HEK293T (cell line): ENCODE measurements at places on chromosomes 2 and 18.

GRCh38 chr2:241939541-241939940 lies 70.0 kb downstream of the RTP5 start:
- DNase-seq: no peak

GRCh38 chr2:105972246-105972645 lies 221.9 kb downstream of the UXS1 start:
- no peak for DNase-seq

DNA sequence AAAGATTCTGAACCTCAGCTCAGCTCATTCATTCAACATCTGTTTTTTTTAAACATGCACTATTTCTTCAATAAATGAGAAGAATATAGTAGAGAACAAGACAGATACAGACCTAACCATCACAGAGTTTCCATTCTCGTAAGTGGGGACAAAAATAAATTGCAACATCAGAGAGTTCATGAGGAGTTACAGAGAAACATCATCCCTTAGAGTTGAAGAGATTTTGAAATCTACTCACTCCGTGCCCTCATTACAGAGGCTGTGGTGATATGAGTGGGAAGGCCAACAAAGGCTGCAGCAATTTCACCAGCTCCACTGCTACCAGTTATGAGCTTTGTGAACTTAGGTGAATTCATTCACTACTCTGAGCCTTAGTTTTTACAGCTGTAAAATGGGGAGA lies 399.3 kb downstream of the BCL11A start:
- no peak for DNase-seq

DNA sequence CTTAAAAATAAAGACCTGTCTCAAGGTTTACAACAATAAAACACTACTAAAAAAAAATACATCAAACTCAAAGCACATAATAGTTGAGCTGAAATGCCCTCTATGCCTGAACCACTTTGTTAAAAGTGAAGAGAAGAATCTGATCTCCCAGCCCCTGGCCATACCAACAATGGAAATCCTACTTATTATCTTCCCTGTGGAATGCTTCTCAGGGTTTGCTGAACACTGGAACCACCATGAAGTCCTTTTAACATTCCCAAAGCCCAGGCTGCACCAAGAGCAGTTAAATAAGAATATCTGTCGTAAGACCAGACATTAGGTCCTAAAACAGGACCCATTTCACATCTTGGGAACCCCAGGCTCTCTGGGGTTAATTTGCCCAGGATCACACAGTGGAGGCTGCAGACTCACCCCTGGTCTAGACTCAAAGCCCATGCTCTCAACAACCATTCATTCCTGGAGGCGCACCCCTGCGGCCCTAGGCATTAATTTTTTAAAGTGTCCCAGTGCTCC lies 285.8 kb downstream of the STK39 start:
- no peak for DNase-seq

DNA sequence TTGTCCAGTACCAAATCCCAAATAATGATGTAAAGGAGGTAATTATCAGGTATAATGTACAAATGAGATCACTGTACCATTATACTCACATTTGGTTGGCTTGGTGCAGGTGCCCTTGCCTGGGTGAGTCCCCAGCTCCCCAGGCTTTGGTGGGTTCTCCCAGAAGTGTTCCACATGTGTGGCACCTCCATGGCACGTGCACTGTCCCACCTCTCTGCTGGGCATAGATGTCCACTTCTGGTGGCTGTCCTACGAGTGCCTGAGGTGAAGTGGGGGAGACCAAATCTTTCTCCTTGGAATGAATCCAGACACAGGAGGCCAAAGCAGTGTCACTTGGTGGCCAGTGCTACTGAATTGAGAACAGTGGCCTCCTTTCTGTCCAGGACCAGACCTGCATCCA lies 162.4 kb upstream of the SESTD1 start:
- no peak for DNase-seq

DNA sequence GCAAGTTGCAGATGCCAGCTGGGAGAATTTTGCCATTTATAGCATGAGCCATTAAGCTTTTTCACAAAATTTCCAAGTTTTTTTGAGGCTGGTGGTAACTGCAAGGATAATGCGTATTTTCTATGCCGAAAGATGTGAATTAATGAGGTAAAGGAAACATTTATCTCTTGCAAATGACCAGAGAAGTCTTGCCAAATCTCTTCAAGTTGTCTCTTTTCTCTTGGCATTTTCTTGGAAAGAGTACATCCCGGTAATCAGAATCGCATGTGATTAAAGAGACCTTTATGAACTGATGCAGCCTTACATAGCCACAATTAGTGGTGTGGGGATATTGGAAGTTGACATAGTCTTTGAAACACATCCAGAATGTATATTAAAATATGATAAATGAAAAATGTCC lies 136.5 kb upstream of the MMADHC start:
- DNase-seq: no peak

- DNase-seq: no peak
Observed at GRCh38 chr2:231820786-231821303, 34.6 kb downstream of the COPS7B start.

GRCh38 chr2:17587469-17587868 lies 47.0 kb downstream of the VSNL1 start:
- no peak for DNase-seq

- DNase-seq: no peak
Observed at GRCh38 chr2:18078216-18078615, 199.7 kb downstream of the KCNS3 start.

DNA sequence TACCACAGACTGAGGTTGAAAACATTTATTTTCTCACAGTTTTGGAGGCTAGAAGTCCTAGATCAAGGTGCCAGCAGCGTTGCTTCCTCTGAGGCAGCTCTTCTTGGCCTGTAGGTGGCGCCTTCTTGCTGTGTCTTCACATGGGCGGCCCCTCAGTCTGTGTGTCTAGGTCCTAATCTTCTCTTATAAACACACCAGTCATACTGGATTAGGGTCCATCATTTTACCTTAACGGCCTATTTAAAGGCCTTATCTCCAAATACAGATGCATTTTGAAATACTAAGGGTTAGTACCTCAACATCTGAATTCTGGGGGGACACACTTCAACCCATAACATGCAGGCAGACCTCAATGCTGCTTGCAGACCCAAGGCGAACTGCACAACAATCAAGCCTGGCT lies 4.4 kb upstream of the RMC1 start:
- DNase-seq: peak; percentile 75

GRCh38 chr2:232479341-232480200 lies 8.1 kb downstream of the ECEL1 start:
- DNase-seq: no peak

GRCh38 chr2:223560749-223561435 lies 41.3 kb downstream of the SCG2 start:
- no peak for DNase-seq

DNA sequence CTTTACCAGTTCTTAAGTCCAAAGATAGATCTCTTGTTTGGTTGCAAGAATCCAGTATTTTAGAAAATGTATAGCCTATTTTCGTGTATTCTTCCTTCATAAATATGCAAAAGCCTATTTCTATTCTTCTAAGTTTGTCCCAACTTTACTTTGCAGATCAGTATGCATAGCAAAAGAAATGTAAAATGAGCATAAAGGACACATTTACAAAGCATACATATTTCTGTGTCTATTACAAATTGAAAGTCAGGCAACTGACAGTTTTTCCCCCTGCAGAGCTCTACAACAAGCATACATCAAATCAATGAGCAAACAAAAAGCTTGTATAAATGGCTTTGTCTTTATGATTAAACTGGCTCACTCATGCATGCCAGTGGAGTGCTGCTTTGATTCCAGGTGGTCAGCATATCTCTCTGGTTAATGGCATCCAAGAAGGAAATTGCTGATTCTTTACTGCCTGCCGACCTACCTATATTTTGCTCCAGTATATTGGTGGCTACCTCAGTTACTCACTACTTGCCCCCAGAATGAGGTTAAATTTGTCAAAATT lies 10.0 kb upstream of the VPS54 start:
- DNase-seq: no peak

DNA sequence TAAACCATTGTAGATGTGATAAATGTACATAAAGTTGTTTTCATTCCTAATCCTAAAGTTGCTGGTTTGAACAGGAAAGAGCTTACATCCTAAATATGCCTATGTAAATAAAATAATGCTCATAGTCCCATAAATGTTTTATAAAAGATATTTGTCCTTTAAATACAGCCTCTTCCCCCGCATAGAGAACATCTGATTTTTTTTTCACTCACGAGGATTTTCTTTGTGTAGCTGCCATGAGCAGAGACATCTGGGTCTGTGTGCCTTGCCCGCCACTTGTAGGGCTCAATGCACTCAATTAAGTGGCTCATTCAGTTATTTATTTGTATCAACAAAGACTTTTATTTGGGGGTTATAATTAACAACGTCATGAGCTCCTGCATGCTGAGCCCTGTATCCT lies 72.8 kb downstream of the SOWAHC start:
- DNase-seq: no peak

DNA sequence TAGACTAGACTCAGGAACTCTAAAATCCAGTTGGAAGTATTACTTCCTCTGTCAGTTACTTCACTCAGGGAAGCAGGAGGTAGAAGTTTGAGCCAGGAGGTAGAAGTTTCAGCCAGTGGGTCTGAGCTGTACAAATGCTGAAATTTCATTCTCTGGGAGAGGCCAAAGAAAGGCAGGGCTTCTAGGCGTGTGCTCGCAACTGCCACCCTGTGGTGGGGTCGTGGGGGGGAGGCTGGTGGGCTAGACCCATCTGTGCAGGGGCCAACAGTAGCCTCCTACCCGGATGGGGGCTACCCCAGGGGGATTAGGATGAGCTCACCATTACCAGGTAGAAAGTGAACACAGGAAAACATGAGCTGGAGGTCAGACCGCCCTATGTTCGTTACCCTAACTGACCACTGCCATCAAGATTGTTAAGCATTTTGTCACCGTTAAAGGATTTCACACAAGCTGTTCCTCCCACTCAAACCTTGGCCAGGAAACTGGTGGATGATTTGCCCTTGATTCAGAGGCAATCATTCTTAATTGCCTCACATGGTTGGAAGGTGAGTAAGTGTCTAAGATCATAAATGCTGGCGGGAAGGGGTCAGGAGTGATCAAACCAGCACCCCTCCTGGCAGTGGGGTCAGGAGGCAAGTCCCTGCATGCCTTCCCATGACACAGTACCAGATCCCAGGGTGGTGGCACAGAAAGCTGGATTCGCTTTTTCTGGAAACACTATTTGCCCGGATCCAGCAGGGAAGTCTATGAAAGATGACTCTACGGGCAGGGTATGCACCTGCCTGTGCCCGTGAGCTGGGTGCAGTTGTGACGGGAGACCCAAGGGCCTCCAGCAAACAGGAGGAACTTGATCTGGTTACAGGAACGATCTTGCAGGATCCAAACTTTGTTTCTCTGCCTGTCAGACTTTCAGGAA lies 5.2 kb upstream of the FHL2 start:
- DNase-seq: no peak

DNA sequence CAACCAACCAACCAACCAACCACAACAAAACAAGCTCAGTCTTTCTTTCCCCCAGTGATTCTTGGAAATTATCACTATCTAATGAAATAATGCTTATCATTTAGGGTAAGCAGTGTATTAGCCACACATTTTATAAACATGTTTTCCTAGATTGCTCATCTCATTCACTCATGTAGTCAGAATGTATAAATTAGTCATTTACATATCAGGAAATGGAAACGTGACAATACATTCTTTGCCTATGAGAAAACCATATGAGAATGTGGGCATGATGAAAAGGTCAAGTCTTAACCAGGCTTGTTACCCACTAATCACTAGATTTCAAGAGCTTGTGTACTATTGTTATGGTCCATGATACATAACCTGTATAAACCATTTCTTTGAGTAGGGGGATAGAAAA lies 1583.4 kb upstream of the PIK3C3 start:
- DNase-seq: no peak

DNA sequence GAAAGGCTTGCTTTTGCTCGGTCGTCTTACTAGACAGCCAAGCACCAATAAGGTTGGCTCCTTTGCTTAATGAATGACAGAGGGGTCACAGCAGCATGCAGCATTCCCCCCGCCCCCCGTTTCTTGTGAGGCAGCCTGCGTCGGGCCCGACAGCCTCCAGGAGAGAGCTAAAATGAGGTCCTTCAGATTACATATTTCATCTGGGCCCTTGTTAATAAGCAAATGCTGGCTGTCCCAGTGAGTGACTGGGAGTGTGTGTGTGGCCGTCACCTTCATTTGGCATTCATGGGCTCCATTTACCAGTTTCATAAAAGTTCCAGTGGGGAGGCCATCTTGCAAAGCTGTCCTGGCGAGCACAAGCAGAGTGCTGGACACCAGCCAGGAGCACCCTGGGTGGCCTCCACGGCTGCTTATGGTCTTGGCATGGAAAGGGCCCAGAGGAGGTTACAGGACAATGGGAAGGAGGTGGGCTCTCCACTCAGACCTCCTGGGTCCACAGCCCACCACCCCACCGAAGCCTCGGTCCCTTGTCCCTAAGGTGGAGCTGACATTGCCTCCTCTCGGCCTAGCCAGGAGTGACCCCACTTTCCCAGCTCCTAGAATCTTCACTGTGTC lies 37.2 kb downstream of the ODC1 start:
- no peak for DNase-seq
